ENCODE measurements at places on chromosomes 7 and 10. TPM values are rescaled to one million over a fixed set of nuclear protein-coding genes. Genes with fewer than 3 reads are reported as not detected.

Gene TMEM270
- not detected for total RNA-seq

Gene CRPPA
- total RNA-seq = 3.7 TPM

GRCh38 chr10:1297566-1298301, 241.5 kb downstream of the WDR37 start:
- no peak overlapping the region for H3K4me3 ChIP-seq
- H3K27ac ChIP-seq = no peak overlapping the region
- H3K4me1 ChIP-seq = no peaks in the 10 kb centered on the region
- H3K36me3 ChIP-seq = no peaks in the 10 kb centered on the region
- H3K27me3 ChIP-seq = peaks cover 3% of the 10 kb centered on the region

DNA sequence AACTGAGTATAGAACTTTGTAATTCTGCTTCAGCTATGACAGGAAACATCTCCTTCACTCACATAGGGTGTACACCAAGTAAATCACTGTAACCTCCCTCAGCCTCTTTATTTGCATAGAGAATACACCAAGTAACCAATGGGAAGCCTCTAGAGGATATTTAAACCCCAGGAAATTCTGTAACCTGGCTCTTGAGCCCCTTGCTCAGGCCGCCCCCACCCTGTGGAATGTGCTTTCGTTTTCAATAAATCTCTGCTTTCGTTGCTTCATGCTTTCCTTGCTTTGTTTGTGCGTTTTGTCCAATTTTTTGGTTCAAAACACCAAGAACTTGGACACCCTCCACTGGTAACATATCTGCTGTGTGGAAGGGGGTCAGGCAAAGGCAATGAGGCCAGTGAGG, 60.2 kb downstream of the CLRN3 start:
- no peaks in the 10 kb centered on the region for H3K27me3 ChIP-seq
- H3K4me3 ChIP-seq = no peak overlapping the region
- DNase-seq = no peak
- no peaks in the 10 kb centered on the region for H3K36me3 ChIP-seq
- H3K27ac ChIP-seq = no peak overlapping the region

Gene SLC26A5
- 0.09 TPM for total RNA-seq

DNA sequence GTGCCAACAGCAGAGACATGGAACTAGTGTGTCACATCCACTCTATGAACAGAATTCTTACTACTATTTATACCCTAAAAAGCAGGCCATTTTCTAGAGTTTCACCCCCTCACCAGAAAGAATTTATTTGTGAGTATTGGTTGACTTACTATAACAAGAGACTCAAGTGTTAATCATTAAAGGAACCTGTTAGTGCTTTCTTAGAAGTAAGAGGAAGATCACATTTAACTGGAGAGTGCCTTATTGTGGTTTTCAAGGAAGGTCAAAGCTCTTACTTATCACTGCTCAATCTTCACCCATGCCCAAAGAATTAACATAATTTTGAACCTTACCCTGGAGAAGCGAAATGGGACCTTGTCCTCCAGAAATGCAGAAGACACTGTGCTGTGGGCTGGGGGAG, 169.3 kb upstream of the PRSS1 start:
- H3K4me3 ChIP-seq = no peak overlapping the region
- H3K27ac ChIP-seq = no peak overlapping the region
- H3K4me1 ChIP-seq = no peaks in the 10 kb centered on the region
- no peak for DNase-seq

Gene SORBS1
- 33.2 TPM for total RNA-seq

DNA sequence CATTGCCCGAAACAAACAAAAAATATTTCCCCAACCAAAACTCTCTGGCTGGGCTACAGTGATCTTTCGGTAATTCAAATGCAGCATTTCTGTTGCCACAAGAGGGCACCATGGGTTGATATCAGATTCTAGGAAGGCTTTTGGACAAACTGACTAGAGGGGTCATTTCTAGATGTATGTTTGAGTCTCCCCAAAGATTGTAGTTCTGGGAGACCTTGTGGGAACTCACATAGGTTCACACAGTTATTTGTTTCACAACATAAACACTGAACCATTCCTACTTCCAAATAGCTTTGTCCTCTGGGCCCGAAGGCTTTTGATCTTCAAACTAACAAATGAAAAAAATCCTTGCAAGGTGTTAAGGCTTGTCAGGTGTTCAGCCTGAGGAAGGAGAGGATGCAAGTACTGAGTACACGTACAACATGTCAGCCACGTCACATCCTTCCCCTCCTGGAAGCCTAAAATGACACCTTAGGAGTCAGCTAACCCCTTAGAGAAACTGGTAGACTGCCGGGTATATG, 37.0 kb upstream of the IL15RA start:
- H3K4me1 ChIP-seq = peaks cover 3% of the 10 kb centered on the region
- H3K4me3 ChIP-seq = no peak overlapping the region
- H3K36me3 ChIP-seq = no peaks in the 10 kb centered on the region
- H3K27ac ChIP-seq = peak overlapping the region; percentile 19

DNA sequence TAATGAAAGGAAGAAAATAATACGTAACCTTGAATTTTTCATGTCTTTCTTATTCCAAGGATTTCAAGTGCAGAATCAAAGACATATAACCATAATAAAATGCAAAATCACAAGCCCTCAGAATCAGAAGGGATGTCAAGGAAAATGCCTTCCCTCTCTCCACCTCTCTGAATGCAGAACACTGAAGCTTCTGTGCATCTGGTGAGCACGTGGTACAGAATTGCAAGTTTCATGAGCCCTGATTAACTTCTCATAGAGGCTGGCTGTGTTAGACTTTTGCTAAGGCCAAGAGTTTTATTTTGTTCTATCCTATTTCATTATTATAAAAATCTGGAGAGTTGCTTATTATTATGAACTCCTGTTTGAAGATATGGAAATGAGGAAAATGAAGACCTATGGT, 533.7 kb upstream of the POM121L12 start:
- no peak for DNase-seq
- no peak overlapping the region for H3K27ac ChIP-seq
- no peak overlapping the region for H3K4me3 ChIP-seq
- H3K27me3 ChIP-seq = peaks cover 2% of the 10 kb centered on the region

DNA sequence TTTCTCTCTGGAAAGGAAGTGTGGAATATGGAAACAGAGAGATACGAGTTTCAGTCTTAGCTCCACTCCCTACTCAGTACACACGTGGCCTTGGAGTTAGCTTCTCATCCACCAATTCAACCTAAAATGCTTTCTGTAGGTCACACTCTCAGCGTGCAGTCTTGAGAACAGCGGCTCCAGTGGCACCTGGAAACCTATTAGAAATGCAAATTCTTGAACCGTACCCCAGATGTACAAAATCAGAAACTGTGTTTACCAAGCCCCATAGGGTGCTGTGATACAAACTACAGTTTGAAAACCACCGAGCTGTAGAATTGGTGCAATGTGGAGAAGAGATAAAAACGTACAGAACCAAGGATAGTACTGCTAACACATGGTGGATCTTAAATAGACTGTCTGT, 91.1 kb upstream of the SP4 start:
- no peak overlapping the region for H3K4me3 ChIP-seq
- H3K4me1 ChIP-seq = no peaks in the 10 kb centered on the region
- H3K27ac ChIP-seq = no peak overlapping the region

GRCh38 chr10:55224007-55224781, 423.2 kb upstream of the PCDH15 start:
- no peaks in the 10 kb centered on the region for H3K4me1 ChIP-seq
- H3K27me3 ChIP-seq = no peaks in the 10 kb centered on the region
- no peak overlapping the region for H3K4me3 ChIP-seq
- no peak overlapping the region for H3K27ac ChIP-seq
- no peak for DNase-seq

DNA sequence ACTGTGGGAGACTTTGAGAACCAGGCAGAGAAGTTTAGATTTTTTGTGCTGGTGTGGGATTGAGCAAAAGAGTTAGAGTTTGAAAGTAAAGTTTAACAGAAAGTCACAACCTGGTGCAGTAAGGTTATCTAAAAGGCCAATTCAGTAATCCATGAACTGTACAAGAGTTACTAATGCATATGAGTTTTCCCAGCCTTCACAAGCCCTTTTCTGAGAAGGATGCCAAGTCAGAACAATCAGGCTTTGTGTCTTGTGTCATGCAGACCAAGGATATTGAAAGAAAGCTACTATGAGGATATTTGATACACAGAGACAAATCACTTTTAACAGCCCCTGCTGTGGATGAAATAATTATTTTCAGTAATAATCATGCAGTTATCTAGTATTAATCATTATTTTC, 68.8 kb upstream of the MYO3A start:
- no peak overlapping the region for H3K4me3 ChIP-seq
- no peak overlapping the region for H3K27ac ChIP-seq
- no peaks in the 10 kb centered on the region for H3K27me3 ChIP-seq
- DNase-seq = no peak

DNA sequence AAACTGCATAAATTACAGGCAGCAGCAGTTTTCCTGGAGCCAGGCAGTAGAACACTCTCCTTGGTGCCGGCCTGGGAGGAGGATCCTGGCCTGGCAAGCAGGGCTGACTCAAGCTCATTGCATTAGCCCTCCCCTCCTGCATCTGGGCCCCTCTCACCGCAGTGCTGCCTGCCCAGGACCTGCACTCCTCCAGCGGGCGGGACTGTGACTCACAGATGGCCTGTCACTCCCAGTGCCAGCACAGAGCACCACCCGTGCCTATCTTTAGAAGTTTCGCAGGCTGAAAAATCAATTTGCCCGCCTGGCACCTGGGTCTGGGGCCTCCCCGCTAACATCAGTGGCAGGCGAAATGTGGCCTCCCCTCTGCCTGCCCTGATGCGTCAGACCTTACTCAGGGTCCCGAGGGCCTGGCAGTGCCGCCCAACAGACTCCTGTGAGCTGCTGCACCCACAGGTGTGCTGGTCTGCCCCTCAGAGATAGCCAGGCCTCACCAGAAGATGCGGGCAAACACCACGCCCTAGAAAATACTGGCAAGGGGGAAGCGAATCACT, 123.8 kb downstream of the KCNMA1 start:
- no peak overlapping the region for H3K4me3 ChIP-seq
- no peaks in the 10 kb centered on the region for H3K27me3 ChIP-seq
- no peaks in the 10 kb centered on the region for H3K36me3 ChIP-seq

Gene ETV1
- total RNA-seq = 3.4 TPM

DNA sequence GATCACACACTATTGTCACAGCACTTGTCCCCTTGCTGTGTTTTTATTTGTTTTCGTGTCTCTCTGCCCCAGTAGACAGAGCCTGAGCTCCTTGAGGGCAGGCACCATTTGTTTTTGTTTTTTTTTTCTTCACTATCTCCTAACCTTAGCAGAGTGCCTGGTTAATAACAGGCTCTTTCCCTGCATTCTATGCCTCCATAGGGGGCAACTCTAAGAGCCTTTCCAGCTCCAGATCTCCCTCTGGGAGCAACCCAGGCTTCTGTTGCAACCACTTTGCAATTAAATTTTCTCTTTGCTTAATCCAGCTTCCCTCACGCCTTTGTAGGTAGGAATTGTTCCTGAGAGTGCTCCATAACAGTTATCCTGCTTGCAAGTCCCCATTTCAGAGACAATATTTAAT, 148.4 kb downstream of the PLXDC2 start:
- no peak for DNase-seq
- H3K4me1 ChIP-seq = no peaks in the 10 kb centered on the region
- no peaks in the 10 kb centered on the region for H3K27me3 ChIP-seq
- no peak overlapping the region for H3K27ac ChIP-seq
- no peak overlapping the region for H3K4me3 ChIP-seq

DNA sequence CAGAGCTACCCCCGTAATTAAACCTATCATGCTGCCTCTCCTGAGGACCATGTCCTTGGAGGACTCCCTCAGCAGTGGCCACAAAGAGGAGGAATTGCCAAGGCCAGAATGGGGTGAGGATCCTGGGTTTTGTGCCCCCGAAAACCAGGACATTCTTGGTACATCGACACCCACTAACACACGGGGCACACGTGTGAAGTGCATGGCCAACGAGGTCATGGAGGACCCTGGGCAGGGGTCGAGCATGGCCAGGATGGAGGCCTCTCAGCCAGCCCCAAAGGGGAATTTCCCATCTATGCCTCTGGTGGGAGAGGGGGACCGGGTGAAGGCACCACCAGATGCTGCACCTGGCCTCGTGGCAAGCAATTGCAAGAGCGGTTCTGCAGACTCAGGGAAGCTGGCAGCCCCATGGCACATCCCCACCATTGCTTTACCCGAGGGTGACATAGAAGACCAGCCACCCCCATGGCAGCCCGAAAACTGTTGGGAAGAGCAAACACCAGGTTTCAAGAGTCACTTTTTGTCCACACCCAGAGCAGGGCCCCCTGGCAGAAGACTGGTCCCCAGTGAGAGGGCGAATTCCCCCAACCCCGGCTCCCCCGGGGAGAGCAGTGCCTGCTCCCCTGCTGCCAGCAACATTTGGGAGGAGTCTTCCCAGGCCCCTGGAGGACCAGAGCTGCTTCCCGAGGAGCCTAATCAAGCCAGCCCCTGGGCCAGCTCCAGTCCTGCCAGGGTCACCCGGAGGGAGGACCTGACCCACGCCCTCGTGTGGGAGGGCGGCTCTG, 26.4 kb downstream of the C10orf71 start:
- H3K4me1 ChIP-seq = no peaks in the 10 kb centered on the region
- no peak overlapping the region for H3K4me3 ChIP-seq
- H3K27ac ChIP-seq = no peak overlapping the region
- H3K36me3 ChIP-seq = no peaks in the 10 kb centered on the region
- no peaks in the 10 kb centered on the region for H3K27me3 ChIP-seq

All from liver (tissue), 10 donors.